Naive thymus-derived CD8-positive, alpha-beta T cell (primary cell): ENCODE measurements at places on chromosomes 1 and 21. TPM values are rescaled to one million over a fixed set of nuclear protein-coding genes. Genes with fewer than 3 reads are reported as not detected.

DNA sequence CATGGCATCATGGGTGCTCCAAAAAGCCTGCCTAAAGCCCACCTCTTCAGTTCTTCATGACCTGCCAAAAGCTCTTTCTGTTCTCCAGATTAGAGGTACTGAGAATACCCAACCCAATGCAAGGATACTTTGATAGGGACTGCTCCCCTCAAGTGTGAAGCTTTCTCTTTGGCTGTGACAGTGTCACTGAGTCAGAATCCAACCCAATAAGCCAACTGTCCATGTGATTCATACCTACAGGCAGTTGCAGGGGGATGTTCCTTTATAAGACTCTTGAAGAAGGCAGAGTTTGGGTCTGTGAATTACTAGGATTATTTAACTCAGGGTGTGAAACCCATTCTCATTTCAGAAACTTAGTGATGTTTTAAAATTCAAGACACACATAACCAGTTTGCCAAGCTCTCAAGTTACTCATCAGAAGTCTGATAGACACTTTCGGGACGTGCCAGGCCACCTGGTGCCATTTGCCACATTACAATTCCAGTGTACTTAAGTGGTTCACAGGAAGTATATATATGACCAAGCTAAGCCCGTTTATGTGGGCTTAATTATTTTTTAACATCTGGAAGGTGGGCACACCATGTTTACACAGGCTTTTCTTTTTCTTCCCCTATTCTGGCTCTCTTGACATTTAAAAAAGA is 265.8 kb downstream of the NFIA start:
- no peaks in the 10 kb centered on the region for H3K27me3 ChIP-seq
- no peaks in the 10 kb centered on the region for H3K36me3 ChIP-seq
- DNase-seq = no peak
- no peak overlapping the region for H3K4me3 ChIP-seq

- DNase-seq = no peak
- peak overlapping the region; percentile 65 for H3K4me3 ChIP-seq
- H3K4me1 ChIP-seq = peaks cover 69% of the 10 kb centered on the region
- H3K27ac ChIP-seq = peak overlapping the region; percentile 76
Measured at GRCh38 chr1:225996946-225997545, 2.1 kb downstream of the SDE2 start.

DNA sequence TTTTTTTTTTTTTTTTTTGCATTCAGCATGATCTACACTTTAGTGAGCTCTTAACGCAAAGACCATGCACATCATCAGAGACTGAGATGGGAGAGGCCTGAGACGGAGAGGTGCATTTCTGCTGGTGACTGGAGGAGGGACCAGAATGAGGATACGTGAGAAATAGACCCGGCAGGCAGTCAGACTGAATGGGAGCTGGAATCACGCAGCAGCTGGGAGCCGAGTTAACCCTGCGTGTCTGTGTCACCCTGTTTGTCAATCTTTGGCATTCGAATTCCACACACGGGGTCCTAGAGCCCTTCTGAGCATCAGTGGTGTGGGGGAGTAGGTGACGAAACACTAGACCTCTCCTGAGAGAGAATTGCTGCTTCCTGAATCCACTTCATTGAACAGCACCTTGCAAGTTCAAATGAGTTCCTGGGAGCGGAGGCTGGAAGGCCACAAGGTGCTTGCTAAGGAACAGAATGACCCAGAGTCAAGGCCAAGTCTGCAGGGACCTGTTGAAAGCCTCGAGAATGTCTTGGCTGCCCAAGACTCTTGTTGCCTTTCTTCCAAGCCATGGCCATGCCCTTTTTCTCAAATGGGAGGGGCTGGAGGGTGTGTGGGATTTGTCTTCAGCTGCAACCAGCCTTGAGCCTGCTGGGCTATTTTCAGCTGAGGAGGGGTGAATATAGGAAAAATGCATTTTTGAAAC is 123.3 kb downstream of the CNIH3 start:
- H3K36me3 ChIP-seq = no peaks in the 10 kb centered on the region
- no peaks in the 10 kb centered on the region for H3K27me3 ChIP-seq
- no peak overlapping the region for H3K27ac ChIP-seq
- DNase-seq = no peak

GRCh38 chr1:71037829-71038620 is 9.6 kb downstream of the PTGER3 start:
- DNase-seq = no peak
- no peaks in the 10 kb centered on the region for H3K36me3 ChIP-seq
- H3K4me3 ChIP-seq = no peak overlapping the region

DNA sequence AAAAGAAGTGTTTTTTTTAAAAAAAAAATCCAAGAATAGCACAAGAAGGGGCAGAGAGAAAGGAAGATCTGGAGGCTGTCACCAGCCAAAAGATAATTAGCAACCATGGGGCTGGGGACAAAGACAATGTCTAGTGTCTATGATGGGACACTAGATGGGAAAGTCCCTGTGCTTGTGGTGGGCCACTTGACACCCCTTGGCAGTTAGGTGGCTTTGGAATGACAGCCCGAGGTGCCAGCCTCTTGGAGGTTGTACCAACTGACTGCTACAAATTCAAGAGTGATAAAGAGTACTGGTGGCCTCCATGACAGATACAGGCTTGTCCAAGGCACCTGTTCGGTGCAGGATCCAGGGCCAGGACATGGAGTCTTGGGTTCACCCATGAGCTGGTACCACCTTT is 21.6 kb downstream of the ATP2B4 start:
- H3K27ac ChIP-seq = no peak overlapping the region
- H3K4me1 ChIP-seq = peaks cover 69% of the 10 kb centered on the region
- H3K36me3 ChIP-seq = no peaks in the 10 kb centered on the region

DNA sequence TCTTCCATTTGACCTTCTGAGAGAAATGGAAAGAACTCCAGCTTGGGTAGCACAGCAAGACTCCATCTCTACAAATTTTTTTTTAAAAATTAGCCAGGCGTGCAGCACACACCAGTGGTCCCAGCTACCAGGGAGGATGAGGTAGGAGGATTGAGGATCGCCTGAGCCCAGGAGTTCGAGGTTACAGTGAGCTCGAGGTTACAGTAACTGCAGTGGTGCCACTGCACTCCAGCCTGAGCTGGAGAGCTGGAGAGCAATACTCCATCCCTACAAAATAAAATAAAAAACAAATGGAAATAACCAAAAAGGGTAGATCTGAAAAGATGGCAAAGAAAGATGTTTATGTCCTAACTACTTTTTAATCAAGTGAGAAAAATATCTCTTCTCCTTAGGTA is 14.5 kb downstream of the POGZ start:
- peak overlapping the region; percentile 57 for H3K27ac ChIP-seq
- H3K27me3 ChIP-seq = no peaks in the 10 kb centered on the region
- no peak overlapping the region for H3K4me3 ChIP-seq
- no peak for DNase-seq

- H3K27ac ChIP-seq = no peak overlapping the region
- no peaks in the 10 kb centered on the region for H3K27me3 ChIP-seq
- peaks cover 25% of the 10 kb centered on the region for H3K4me1 ChIP-seq
- DNase-seq = no peak
- H3K36me3 ChIP-seq = peaks cover 42% of the 10 kb centered on the region
Measured at GRCh38 chr1:159056069-159056698, 20.4 kb downstream of the AIM2 start.

- no peak overlapping the region for H3K27ac ChIP-seq
- no peaks in the 10 kb centered on the region for H3K4me1 ChIP-seq
- no peak for DNase-seq
- H3K36me3 ChIP-seq = no peaks in the 10 kb centered on the region
- H3K27me3 ChIP-seq = no peaks in the 10 kb centered on the region
- no peak overlapping the region for H3K4me3 ChIP-seq
Measured at GRCh38 chr1:107557095-107557494, 407.9 kb downstream of the VAV3 start.

- H3K4me3 ChIP-seq = peak overlapping the region; percentile 21
- H3K4me1 ChIP-seq = peaks cover 93% of the 10 kb centered on the region
- H3K27me3 ChIP-seq = no peaks in the 10 kb centered on the region
Measured at GRCh38 chr1:100398648-100399047, 46.3 kb downstream of the CDC14A start.

DNA sequence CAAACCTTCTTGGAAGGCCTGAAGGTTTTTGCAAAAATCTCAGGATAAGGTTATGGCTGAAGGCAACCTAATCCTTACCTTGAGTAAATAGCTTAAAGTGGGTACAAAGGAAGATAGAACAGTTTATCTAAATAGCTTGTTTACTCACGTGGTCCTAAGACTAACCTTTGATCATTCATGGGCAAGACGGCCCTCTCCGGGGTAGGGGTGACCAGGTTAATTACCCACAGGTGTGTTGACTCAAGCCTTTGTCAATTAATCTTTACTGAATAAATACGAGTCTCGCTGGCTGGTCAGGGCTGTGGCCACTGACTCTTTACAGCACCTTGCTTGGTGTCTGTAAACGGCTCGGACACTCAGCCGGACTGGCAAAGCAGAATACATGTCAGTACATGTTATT is 10.8 kb downstream of the AADACL4 start:
- H3K4me1 ChIP-seq = peaks cover 5% of the 10 kb centered on the region
- H3K36me3 ChIP-seq = no peaks in the 10 kb centered on the region
- H3K27ac ChIP-seq = no peak overlapping the region
- no peak overlapping the region for H3K4me3 ChIP-seq

DNA sequence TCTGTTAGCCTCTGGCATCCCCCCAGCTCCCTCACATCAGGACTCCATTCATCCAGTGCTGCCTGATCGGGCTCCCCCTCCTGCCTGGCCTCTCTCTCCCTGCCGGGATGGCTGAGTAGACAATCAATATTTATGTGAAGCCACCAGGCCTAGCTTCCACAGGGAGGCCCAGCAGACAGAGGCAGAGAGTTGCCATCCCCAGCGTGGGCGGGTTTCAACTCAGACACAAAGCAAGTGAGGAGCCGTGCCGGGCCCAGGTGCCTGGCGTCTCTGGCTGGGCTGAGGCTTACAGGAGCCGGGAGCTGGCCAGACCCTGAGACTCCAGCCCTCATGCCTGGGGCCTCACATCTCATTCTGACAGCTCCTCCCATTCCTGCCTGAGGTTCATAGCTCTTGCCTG is 34.5 kb upstream of the ATP2B4 start:
- H3K36me3 ChIP-seq = no peaks in the 10 kb centered on the region
- no peak overlapping the region for H3K27ac ChIP-seq
- H3K4me1 ChIP-seq = peaks cover 8% of the 10 kb centered on the region
- H3K4me3 ChIP-seq = no peak overlapping the region
- no peak for DNase-seq

- H3K27me3 ChIP-seq = peaks cover 27% of the 10 kb centered on the region
- H3K27ac ChIP-seq = no peak overlapping the region
- H3K4me3 ChIP-seq = no peak overlapping the region
- H3K4me1 ChIP-seq = no peaks in the 10 kb centered on the region
Measured at GRCh38 chr1:208381481-208381880, 137.3 kb upstream of the PLXNA2 start.

DNA sequence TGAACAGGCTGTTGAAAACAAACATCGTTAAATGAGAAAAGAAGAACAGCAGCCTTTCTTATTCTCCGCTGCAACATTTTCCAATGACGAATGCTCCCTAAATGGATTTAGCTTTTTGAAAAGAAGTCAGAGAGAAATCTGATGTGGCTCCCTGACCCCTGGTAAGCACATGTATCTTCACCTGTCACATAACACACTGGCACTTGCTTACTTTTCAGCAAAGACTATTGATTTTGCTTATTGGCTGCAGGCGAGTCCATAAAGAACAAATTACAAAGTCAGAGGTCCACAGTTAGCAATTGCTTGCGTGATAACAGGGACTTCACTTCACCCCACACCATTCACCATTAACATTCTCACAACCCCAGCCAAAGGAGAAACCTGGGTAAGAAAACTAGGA is 362.8 kb downstream of the GPATCH2 start:
- no peaks in the 10 kb centered on the region for H3K36me3 ChIP-seq
- H3K27me3 ChIP-seq = no peaks in the 10 kb centered on the region
- no peak overlapping the region for H3K27ac ChIP-seq

DNA sequence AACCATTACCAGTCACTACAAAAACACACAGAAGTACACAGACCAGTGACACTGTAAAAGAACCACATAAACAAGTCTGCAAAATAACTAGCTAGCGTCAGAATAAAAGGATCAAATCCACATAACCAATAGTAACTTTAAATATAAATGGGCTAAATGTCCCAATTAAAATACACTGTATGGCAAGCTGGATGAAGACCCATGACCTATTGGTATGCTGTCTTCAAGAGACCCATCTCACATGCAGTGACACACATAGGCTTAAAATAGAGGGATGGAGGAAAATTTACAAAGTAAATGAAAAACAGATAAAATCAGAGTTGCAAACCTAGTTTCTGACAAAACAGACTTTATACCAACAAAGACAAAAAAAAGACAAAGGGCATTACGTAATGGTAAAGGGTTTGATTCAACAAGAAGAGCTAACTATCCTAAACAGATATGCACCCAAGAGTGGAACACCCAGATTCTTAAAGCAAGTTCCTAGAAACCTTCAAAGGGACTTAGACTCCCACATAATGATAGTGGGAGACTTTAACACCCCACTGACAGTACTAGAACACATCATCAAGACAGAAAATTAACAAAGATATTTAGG is 196.9 kb downstream of the TBX15 start:
- H3K4me3 ChIP-seq = no peak overlapping the region
- no peaks in the 10 kb centered on the region for H3K27me3 ChIP-seq
- no peak for DNase-seq
- H3K27ac ChIP-seq = no peak overlapping the region
- H3K36me3 ChIP-seq = peaks cover 19% of the 10 kb centered on the region

DNA sequence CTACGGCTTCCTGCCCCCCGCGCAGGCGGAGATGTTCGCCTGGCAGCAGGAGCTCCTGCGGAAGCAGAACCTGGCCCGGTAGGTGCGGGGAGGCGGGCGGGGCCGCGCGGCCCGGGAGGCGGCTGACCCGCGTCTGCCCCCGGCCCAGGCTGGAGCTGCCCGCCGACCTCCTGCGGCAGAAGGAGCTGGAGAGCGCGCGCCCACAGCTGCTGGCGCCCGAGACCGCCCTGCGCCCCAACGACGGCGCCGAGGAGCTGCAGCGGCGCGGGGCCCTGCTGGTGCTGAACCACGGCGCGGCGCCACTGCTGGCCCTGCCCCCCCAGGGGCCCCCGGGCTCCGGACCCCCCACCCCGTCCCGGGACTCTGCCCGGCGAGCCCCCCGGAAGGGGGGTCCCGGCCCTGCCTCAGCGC is 16.6 kb downstream of the NOC2L start:
- H3K4me3 ChIP-seq = no peak overlapping the region
- H3K27ac ChIP-seq = no peak overlapping the region
- DNase-seq = no peak
- H3K4me1 ChIP-seq = peaks cover 9% of the 10 kb centered on the region

GRCh38 chr1:93635614-93636543 is 45.8 kb downstream of the BCAR3 start:
- H3K4me3 ChIP-seq = no peak overlapping the region
- no peak overlapping the region for H3K27ac ChIP-seq
- no peaks in the 10 kb centered on the region for H3K36me3 ChIP-seq
- no peaks in the 10 kb centered on the region for H3K4me1 ChIP-seq
- DNase-seq = no peak

- H3K4me3 ChIP-seq = no peak overlapping the region
- H3K27ac ChIP-seq = no peak overlapping the region
- peaks cover 3% of the 10 kb centered on the region for H3K27me3 ChIP-seq
- no peaks in the 10 kb centered on the region for H3K36me3 ChIP-seq
- peaks cover 1% of the 10 kb centered on the region for H3K4me1 ChIP-seq
- no peak for DNase-seq
Measured at GRCh38 chr1:16090076-16090826, 16.8 kb upstream of the FAM131C start.

The TNNI3K gene
- total RNA-seq = 2.4 TPM

The ADAMTSL4 gene
- 0.16 TPM for total RNA-seq

The ALX3 gene
- not detected for total RNA-seq

The DEPDC1 gene
- not detected for total RNA-seq

The HAO2 gene
- not detected for total RNA-seq

The PLCH2 gene
- total RNA-seq = 14.8 TPM

The S100A7 gene
- not detected for total RNA-seq

The COL8A2 gene
- 0.31 TPM for total RNA-seq
